ENCODE measurements at places on chromosomes 2 and 18.

DNA sequence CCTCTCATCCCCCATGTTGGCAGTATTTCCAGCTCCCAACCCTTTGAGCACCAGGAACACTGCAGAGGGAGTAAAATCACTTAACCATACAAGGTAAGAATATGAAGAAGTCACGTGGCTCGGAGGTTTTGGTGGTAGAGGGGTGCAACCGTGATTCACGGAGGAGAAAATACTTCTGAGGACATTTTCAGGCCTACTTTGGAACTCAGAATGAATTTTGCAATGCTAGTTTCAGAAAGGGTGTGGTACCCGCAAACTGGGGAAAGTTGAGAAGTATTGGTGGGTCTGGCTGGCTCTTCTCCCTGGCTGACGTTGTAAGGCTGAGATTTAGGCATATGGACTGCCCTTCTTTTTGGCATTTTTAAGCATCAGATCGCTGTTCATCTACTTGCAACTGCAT lies 442 bp downstream of the SERPINB5 start:
- no peak for DNase-seq

DNA sequence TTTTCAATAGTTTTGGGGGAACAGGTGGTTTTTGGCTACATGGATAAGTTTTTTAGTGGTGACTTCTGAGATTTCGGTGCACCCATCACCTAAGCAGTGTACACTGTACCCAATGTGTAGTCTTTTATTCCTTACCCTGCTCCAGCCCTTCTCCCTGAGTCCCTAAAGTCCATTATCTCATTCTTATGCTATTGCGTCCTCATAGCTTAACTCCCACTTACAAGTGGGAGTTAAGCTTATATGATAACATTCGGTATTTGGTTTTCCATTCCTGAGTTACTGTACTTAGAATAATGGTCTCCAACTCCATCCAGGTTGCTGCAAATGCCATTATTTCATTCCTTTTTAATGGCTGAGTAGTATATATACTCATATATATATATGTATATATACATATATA lies 90.9 kb upstream of the ACSL3 start:
- no peak for DNase-seq

DNA sequence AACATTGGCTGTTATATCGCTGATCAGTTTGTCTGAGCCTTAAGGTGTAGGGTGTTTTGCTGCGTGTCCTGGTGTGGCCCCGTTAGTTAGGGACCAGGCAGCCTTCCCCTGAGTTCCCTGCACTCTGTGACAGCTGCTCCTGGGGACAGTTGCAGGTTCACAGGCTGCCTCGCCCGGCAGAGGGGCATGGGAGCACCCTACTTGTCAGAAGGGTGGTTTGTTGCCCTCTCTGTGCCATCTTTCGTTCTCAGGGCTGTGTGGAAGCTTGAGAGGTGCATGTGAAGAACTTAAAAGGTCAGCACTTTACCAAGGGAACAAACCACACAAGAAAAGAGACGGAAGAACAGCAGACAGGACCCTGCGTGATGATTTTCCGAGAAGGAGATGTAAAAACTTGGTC lies 159.6 kb downstream of the LDLRAD4 start:
- DNase-seq = no peak

- DNase-seq = no peak
Measured at GRCh38 chr2:160227293-160227915, 27.3 kb upstream of the ITGB6 start.

GRCh38 chr2:45855374-45855773 lies 203.9 kb downstream of the PRKCE start:
- no peak for DNase-seq

- DNase-seq = no peak
Measured at GRCh38 chr18:73850782-73851181, 296.9 kb downstream of the FBXO15 start.
